ENCODE measurements at places on chromosomes 12 and 14.

GRCh38 chr14:76701981-76702380, 59.3 kb upstream of the VASH1 start:
- no peak for DNase-seq

GRCh38 chr12:131783915-131784541, 44.2 kb upstream of the MMP17 start:
- no peak for DNase-seq

- DNase-seq: no peak
These were observed 7.3 kb upstream of the FIGNL2 start for GRCh38 chr12:51855586-51856428.

GRCh38 chr14:32366256-32366879, 37.3 kb downstream of the AKAP6 start:
- no peak for DNase-seq

GRCh38 chr12:98253207-98254037, 262.0 kb upstream of the TMPO start:
- DNase-seq: no peak

- DNase-seq: no peak
These were observed 104.0 kb downstream of the GPR135 start for GRCh38 chr14:59360923-59361794.

All from stimulated activated CD4-positive, alpha-beta T cell treated with anti-CD3 and anti-CD28 coated beads, Interleukin-15, amount 100 ng/mL, for 1 hour (primary cell).